ENCODE measurements at places on chromosomes 7 and 10. TPM values are rescaled to one million over a fixed set of nuclear protein-coding genes. Genes with fewer than 3 reads are reported as not detected.

Gene MYH16
- not detected for total RNA-seq

Gene IGFBP3
- 734 TPM for total RNA-seq

Gene SFR1
- 22.9 TPM for total RNA-seq

Gene PHYHIPL
- total RNA-seq: 1.4 TPM

Gene PRR15
- not detected for total RNA-seq

Gene C1QL3
- 2.9 TPM for total RNA-seq

Gene LSM5
- total RNA-seq: 28.6 TPM

Gene ABCB1
- total RNA-seq: 8.7 TPM

Gene SH2D4B
- total RNA-seq: 1.9 TPM

Gene TFEC
- 16.6 TPM for total RNA-seq

Gene TFAM
- total RNA-seq: 14.4 TPM

Gene ZPBP
- not detected for total RNA-seq

Gene ADIRF
- 21.9 TPM for total RNA-seq

Gene LDB3
- total RNA-seq: 3.4 TPM

Gene RGR
- total RNA-seq: 2.2 TPM

Gene NKX6-2
- total RNA-seq: not detected

Gene PPP1R3C
- total RNA-seq: 189 TPM

Gene MACC1
- total RNA-seq: 3.1 TPM

Gene TAS2R4
- total RNA-seq: 4.1 TPM

Gene EBF3
- total RNA-seq: 3.6 TPM

Gene LIPN
- not detected for total RNA-seq

Gene CRHR2
- 0.72 TPM for total RNA-seq

Gene SYCE1
- 2.6 TPM for total RNA-seq
